ENCODE measurements at places on chromosomes 5 and 9.

GRCh38 chr5:147686421-147686820 lies 96.1 kb downstream of the JAKMIP2 start:
- DNase-seq = no peak

DNA sequence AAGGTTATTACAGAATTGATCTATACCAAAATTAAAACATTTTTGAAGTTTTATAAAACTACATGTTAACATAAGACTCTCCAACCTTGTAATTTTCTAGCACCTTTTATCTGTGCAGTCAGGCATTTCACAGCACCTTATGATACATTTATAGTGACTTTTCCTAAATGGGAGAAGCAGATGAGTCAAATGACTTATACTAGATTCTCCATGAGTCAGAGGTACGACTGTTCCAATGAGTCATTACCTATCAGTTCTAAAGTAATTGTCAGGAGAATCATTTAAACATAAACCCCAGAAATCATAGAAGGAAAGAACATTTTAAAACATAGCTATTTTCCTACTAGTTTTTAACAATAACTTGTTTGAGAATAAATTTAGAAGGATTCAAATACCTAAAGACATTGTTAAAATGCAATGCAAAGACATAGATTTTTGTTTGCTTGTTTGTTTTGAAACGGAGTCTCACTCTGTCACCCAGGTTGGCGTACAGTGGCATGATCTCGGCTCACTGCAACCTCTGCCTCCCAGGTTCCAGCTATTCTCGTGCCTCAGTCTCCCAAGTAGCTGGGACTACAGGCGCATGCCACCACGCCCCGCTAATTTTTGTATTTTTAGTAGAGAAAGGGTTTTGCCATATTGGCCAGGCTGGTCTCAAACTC lies 34.7 kb upstream of the DMXL1 start:
- DNase-seq = no peak

- no peak for DNase-seq
These were observed 15.8 kb upstream of the UBAC1 start for GRCh38 chr9:135976944-135977343.

GRCh38 chr5:38643616-38644015 lies 87.2 kb upstream of the LIFR start:
- no peak for DNase-seq

- no peak for DNase-seq
These were observed 7.7 kb upstream of the TSLP start for GRCh38 chr5:111063709-111064322.
